Suppressor macrophage (primary cell): ENCODE measurements at places on chromosomes 11 and 22.

DNA sequence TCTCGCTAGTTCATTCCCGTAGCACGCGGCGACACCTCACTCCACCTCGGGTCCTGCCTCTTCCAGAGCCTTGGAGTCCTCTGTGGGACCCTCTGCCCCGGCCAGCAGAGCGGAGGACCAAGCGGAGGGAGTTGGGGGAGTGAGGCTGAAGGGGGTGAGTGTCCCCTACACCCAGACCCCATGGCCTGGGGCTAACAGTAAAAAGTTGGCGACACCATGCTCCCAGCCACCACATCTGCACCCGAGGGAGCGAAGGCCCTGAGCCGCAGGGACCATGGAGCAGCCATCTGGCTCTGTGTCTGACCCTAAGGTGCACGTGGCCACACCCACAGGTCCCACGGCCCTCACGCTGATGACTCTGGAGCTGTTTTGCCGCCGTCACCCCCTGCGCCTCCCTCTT lies 293.8 kb downstream of the BRD1 start:
- no peak for DNase-seq

GRCh38 chr11:7688238-7688826 lies 15.0 kb upstream of the CYB5R2 start:
- DNase-seq = peak; percentile 51

- no peak for DNase-seq
Measured at GRCh38 chr11:111336582-111337256, 38.4 kb downstream of the POU2AF3 start.

- DNase-seq = no peak
Measured at GRCh38 chr11:3094223-3094824, 37.1 kb upstream of the CARS1 start.

GRCh38 chr22:49702068-49702397 lies 125.6 kb downstream of the BRD1 start:
- DNase-seq = no peak

DNA sequence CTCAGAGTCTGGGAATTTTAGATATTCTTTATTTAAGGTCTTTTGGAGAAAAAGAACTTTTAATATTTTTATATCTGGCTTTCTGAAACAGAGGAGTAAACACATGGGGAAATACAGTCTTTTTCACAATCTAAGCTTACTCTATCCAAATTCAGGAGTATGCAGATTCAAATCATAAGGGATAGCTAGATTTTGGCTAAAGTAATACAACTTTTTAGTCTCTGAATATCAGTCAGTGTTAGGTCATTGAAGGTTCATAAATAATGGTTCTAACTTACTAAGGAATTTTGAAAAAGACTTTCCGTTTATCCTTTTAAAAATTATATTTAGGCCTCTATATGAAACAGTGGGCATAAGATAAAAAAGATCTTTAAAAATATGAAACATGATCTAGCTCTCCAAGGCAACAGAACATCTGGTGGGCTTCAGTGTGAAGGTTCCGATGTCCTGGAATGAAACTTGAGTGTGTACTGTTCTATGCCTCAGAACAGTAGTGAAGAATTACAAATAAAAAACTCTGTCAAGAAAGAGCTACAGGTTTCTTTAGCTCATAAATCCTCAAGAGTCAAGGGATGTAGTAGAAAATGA lies 165.2 kb upstream of the PDGFD start:
- no peak for DNase-seq

DNA sequence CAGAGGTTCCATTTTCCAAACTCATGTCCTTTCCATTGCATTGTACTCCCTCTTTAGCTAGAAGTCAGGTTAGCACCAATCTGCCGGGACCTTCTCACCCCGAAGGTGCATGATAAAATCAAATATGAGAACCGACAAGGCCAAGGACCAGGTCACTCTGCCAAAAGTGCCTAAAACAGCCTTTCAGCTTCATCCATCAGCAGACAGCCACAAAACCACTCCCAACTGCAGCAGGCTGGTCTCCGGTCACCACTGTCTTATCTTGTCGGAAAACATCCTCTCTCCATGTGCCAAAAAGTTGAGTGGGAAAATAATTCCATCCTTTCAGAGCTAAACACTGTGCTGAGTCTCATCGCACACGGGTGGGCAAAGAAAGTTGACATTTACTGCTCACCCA lies 1.4 kb downstream of the PI4KA start:
- DNase-seq = no peak

GRCh38 chr22:49862496-49862776 lies 8.8 kb downstream of the ZBED4 start:
- DNase-seq = peak; percentile 70

GRCh38 chr22:32985899-32986765 lies 72.0 kb downstream of the SYN3 start:
- peak; percentile 82 for DNase-seq

- DNase-seq = no peak
Measured at GRCh38 chr11:9120664-9121468, 29.5 kb upstream of the SCUBE2 start.

DNA sequence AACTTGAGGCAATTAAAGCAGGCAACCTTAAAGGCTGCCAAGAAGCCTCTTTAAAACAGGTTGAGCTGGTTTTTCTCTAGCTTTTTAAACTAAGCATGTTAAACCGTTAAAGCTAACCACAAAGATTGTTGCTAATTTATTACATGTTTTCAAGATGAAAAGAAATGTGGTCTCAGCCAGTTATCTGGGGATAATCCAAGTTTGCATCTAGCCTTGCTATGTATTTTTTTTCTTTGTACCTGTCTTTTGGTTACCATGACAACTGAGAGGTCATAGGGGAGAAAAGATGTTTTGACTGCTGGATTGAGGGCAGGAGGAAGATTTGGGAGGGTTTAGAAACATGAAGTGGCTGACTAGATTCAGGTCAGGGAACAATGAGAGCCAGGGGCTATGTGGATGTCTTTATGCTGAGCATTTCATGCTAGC lies 19.2 kb upstream of the PGM2L1 start:
- DNase-seq = no peak

DNA sequence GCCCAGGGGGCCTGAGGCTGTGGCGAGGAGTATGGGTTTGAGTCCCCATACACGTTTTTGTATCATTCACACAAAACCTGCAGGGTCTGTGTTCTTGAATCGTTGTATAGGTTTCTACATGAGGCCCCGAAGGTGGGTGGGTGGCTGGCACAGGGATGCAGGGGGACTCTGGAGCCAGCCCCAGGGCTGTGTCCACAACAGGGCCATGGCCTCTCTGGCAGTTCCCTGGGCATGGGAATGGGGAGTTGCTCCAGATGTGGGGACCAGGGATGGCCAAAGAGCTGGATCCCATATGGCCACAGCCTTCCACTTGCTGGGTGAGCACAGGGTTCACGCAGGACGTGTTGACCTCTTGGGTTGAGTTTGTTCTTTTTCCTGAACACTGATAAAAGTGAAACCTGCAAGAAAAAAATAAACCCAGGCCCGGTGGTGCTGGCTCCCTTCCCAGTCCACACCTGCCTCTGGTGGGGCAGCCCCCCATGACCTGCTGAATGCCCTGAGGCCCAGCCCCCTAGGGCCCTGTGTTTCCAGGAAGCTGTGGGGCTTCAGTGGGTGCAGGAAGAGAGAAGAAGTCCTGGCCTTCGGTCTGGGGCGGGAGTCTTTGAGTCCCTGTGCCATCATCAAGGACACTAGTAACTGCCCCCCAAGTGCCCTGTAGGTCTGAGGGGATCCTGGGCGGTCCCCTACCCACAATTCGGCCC lies 16.1 kb downstream of the MYRF start:
- DNase-seq = no peak

DNA sequence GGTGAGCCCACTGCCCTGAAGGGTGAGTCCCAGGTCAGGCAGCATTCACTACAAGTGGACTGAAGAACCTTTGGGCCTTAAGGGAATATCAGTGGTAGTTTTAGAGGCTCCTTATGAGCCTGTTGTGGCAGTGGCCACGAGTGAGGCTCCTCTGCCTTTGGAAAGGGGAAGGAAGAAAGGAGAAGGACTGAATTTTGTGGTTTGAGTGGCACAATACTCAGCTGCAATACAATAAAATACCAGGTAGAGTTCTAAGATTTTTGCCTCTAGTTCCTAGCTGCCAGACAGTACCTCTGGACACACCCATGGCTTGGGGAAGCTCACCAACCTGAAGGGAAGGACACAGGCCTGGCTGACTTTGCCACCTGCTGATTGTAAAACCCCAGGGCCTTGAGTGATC lies 260.9 kb downstream of the DYNC2H1 start:
- peak; percentile 10 for DNase-seq

- no peak for DNase-seq
Measured at GRCh38 chr11:95103701-95104100, 14.1 kb downstream of the ENDOD1 start.

DNA sequence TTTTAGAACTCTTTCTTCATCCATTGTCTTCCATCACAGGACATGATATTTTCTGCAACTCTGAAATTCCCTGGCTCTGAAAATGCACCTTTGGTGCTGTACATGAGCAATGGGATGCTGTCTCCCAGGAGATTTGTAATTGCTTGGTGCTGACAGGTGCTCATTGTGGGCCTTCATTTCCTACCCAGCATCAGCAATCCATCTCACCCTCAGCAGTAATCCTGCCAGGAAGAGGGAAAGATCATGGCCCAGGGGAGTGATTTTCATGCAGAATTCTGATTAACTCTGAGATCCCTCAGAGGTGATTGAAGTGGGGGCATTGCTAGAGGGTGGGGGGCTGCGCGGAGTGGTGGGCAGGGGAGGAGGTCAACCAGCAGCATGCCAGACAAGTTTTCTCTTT lies 651.7 kb downstream of the NELL1 start:
- DNase-seq = no peak

DNA sequence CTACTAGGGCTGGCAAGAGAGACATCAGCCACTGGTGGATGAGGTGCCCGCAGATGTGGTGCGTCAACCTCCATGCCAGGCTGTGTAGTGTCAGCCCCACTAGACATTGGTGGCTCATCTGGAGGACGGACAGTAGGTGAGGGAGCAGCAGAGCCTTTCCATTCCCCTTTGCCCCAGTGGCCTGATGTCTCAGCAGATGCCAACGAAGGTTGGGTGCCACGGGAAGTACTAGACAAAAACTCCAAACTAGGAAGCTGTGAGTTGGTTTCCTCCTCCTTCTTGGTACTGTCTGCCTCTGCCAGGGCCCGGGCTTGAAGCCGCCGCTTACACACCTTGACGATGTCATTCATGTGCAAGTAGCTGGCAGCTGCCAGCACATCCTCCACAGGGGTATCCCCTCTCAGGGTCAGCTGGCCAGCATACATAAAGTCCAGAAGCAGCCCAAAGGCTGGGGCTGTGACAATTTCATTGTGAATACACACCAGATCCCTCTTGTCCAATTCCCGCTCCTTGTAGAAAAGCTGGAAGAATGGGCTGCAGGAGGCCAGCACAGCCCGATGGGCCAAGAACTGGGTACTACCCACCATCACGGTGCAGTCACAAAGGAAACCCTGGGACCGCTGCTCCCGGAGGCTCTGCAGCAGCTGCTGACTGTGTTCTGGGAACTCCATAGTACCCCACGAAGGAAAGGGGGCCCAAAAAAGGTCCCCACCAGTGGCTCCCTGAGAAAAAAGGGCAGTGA lies 795 bp downstream of the ZBTB3 start:
- DNase-seq = no peak

GRCh38 chr11:107439586-107440167 lies 17.9 kb downstream of the CWF19L2 start:
- no peak for DNase-seq

DNA sequence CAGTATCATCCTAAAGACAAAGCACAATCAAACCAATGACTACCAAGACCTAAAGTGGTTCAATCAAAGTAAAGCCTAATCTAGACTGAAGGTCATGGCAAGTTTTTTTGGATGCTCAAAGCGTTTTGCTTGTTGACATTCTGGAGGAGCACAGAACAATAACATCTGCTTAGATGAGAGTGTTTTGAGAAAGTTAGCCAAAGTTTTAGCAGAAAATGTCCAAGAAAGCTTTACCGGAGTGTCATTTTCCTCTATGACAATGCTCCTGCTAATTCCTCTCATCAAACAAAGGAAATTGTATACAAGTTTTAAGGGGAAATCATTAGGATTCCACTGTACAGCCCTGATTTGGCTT lies 256.9 kb upstream of the FAT3 start:
- no peak for DNase-seq

DNA sequence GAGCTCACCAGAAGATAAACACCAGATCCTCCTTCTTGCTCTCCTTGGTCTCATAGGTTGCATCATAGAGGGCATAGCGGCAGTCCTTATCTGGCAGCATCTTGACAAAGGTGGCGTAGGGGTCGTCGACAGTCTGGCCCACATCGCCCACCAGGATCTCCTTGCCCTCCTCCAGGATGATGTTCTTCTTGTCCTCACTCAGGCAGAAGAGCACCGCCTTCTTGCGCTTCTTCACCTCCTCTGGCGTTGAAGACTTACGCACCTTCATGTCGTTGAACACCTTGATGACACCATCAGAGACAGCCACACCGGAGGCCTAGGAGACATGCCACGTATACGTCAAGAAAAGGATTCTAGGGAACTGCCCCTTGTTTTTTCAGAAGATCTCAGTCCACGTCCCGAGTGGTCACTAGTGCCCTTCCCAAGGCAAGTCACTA lies 2.0 kb downstream of the CFL1 start:
- no peak for DNase-seq
